ENCODE measurements at places on chromosomes 7 and 10.

DNA sequence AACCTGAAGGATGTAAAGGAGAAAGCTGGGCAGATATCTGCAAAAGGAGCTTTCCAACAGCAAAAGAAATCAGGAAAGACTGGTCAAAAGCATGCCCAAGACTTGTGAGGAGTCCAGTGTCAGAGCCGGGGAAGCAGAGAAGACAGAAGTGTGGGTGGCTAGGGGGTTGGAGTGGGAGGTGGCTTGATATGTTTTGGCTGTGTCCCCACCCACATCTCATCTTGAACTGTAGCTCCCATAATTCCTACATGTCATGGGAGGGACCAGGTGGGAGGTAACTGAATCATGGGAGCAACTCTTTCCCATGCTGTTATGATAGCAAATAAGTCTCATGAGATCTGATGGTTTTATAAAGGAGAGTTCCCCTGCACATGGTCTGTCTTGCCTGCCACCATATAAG, 84.9 kb downstream of the INHBA start:
- no peak for DNase-seq

DNA sequence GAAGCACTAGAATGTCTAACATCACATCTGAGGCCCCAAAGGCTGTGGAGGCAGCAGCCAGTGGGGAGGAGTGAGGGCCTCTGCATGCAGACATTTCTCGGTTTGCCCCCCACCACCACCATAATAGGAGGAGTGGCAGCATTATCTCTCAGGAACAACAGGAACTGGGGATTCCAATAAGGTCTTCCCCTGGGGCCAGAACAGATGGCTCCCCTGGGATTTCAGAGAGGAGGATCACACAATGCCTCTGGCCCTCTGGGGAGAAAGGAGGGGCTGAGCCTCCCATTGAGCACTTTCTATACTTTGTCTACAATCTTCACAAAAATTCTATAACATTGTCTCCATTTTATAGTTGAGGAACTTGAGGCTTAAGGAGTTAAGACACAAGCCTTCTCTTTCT, 61.1 kb downstream of the GRID1 start:
- DNase-seq: no peak

GRCh38 chr10:71750124-71750841, 23.0 kb downstream of the VSIR start:
- no peak for DNase-seq

- no peak for DNase-seq
These were observed 57.2 kb downstream of the JAKMIP3 start for GRCh38 chr10:132122939-132123445.

GRCh38 chr10:82874671-82875070, 999.7 kb downstream of the NRG3 start:
- DNase-seq: no peak

DNA sequence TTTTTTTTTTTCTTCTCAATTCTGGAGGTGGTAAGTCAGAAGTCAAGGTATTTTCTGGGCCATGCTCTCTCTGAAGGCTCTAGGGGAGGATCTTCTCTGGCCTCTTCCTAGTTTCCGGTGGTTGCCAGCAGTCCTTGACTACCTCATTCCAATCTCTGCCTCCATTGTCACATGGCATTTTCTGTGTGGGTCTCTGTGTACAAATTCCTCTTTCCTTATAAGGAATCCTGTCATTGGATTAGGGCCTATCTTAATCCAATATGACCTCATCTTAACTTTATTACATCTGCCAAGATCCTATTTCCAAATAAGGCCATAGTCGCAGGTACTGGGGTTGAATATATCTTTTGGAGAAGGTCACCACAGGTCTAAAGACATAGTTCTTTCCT, 129.3 kb upstream of the PRR15 start:
- DNase-seq: no peak

- DNase-seq: no peak
These were observed 53.4 kb downstream of the TMEM209 start for GRCh38 chr7:130151591-130152492.

GRCh38 chr10:49162761-49163310, 25.4 kb downstream of the TMEM273 start:
- DNase-seq: no peak

GRCh38 chr7:80334196-80334595, 177.7 kb downstream of the GNAT3 start:
- no peak for DNase-seq

DNA sequence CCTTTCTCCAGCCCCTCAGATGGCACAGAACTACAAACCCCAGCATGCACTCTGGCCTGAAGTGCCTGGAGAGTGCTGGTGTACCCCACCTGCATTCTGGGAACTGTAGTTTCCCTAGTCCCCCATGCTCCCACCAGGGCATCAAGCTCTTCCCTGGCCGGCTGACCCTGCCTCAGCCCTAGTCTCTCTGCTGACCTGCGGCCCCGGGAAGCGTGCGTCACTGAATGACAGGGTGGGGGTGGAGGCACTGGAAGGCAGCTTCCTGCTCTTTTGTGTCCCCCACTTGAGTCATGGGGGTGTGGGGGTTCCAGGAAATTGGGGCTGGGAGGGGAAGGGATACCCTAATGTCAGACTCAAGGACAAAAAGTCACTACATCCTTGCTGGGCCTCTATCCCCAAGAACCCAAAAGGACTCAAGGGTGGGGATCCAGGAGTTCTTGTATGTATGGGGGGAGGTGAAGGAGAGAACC, 2.1 kb downstream of the NOS3 start:
- no peak for DNase-seq

DNA sequence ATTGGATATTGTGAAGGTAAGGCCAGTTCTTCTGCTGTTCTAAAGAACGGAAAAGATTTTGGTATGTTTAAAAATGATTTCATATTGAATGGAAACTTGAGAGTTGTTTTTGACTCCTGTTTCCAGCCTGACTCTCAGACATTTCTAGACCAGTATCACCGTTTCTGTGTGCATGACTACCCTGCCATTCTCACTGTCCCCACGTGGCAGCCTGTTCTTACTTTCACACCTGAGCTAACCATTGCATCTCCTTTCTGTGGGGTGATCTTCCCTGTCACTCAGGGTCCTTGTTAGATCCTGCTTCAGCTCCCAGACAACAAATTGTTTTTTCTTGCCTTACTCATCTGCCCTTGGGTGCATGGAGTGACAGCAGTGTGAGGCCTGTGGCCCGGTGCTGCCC, 38.9 kb downstream of the GLRX3 start:
- DNase-seq: no peak

DNA sequence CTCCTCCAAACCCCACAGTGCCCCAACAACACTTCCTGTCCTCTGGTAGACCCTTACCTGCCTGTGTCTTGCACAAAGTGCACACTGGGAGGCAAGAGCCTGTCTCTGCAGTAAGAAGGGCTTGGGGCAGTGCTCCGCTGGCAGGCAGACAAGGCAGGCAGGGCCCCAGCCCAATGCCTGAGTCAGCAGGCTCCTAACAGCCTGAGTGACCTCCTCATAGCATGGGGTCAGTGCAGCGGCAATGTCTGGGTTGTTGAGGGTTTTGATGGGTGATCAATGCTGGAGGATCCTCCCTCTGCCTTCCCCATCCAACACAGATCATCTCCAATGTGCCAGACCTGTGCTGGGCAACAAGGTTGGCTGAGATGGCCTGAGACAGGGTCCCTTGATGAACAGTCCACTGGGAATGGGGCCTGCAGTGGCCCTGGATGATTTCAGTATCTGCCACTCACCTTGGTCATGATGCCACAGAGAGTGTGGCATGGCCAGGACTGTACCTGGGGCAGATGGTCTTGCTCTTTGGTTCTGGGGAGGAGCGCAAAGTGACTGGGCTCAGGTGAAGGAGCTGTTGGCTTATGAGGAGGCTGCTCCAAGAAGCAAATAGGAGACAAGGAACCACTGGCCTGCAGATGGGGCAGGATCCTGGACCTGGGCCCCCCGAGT, 55.6 kb upstream of the CAMK2B start:
- no peak for DNase-seq

DNA sequence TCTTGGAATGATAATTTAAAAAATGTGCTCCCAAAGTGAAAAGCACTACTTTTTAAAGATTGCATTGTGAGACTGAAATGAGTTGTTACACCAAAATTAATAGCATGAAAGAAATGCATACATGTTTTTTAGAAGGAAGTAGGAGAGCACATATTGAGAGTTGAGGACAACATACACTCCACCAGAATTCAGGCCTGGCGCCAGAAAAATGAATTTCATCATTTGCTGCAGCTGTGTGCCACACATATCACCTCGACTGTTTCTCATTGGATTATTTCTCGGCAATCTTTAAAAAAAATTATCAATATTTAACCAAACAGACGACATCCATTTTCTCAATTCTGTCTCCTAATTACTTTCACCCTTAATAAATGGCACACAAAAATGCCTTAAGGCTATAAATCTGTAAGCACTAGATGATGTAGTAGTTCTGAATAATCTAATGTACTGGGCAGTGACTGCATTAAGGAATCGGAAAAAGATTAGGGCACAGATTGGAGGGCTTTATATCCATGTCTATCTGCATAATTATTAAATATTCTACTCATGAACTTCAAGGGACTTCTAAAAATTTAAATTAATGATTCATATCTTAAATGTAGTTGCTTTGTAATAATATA, 590.4 kb downstream of the NXPH1 start:
- no peak for DNase-seq

DNA sequence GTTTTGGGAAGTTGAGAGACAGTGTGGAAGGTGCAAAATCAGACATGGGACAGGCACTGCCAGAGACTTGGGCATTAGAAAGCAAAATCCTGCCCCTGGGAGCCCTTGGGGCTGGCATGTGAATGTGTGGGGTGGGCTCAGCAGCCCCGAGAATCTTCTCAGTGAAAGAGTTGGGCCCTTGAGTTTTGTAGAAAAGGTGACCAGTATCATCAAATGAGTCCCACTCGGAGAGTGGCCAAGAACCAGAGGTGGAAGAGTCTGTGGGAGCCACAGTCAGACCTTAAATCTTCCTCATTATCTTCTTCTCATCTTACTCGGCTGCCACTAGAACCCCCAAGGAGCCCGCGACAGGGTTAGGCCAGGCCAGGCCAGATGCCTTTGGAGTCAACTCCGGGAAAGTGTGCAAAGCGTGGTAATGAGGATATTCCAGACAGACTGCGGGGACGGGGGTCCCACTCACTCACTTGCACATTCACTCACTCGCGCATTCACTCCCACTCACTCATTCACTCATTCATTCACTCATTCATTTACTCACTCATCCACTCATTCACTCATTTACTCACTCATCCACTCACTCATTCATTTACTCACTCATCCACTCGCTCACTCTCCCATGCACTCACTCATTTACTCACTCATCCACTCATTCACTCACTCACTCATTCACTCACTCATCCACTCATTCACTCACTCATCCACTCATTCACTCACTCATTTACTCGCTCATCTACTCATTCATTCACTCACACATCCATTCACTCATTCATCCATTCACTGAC, 74.9 kb downstream of the CARD11 start:
- no peak for DNase-seq

GRCh38 chr10:561721-562120, 127.7 kb downstream of the DIP2C start:
- no peak for DNase-seq

DNA sequence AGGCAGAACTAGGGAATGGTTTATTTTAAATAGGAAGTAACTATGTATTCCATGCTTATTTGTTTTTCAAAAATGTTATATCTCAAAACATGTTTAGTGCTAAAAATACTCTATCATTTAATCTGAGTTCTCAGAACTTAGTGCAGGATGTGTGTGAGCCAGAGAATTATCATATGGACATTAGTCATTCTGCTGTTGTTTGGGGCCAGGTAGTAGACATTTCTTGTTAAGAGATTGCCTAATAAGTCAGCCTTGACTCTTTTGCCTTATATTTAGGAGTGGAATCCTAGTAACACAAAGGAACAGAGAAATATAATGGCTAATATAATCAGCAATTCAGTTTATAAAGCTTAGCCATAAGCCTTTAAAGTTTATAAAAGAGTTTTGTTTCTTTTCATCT, 149.8 kb downstream of the CCSER2 start:
- no peak for DNase-seq

GRCh38 chr10:10223131-10223530, 794.5 kb upstream of the CELF2 start:
- no peak for DNase-seq

- DNase-seq: no peak
These were observed 38.9 kb upstream of the TOMM7 start for GRCh38 chr7:22861576-22861975.

DNA sequence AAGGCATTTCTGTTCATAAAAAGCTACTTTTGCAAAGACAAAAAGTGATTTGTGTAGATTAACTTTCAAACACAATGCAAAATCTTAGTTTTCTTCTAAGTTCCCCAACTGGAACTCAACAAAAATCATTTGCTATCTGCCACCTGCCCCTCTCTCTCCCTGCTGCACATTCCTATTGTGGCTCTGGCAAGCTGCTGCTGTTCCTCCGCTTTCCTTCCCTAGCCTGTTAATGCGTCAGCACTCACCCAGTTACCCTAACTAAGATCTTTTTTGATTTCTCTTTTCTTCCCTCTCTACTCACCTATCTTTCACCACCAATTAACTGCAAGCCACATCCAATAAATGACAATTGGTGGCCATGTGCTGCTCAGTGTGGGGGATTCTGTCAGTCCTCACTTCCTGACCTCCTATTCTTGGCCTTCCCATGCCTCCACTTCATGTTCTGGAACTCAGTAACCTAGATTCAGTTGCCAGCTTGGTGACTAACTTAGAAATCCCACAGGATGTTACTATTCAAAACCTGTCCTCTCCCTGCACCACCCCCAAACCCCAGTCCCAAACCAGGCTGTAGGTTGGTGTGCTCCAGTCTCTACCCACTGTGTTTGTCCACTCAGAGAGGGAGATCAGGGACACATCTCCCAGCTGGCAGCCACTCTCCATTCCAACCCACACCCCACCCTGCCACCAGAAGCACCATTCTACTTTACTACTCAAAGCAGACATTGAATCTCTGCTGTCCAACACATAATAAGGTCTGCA, 140.2 kb upstream of the CTTNBP2 start:
- no peak for DNase-seq

DNA sequence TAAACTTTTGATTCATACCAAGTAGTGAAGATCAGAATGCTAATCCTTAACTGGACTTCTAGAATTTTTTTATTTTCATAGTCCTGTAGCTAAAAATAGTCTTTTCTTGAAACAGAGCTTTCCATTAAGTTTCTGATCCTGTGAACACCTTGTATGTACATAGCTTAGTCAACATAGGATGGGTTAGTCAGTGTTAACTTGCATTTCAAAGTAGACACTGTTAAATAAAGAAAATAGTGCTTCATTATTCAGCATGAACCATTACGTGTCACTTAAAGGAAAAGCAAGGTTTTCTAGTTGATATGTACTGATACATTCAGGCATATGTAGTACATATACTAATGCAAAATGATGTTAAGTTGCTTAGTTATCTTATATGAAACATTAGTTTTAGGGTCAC, 7.5 kb upstream of the HDAC9 start:
- no peak for DNase-seq

DNA sequence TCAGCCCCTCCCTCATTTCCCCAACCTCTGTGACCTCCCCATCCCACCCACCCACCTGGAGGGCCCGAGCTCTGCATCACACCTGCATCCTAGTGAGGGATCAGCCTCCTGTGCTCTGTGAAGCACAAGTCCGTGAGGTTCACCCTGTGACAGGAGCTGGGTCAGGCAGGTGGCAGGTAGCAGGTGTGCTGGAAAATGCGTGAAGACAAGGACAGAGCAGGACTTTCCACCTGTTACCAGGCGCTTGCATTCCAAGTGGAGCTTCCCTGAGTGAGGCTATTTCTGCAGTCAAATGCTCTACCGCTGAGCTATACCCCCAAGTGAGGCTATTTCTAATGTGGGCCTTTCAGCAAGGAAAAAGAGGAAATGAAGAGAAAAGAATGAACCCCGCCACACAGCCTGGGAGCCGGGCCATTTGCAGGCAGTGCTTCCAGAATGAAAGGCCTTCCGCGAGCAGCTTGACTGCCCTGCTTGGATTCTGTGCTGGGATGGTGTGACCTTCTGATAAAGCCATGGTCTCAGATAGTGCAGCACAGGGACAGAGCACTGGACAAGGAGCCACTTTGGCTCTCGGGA, 13.3 kb upstream of the CPXM2 start:
- DNase-seq: no peak
